NCI-H1105 (cell line): ENCODE measurements at places on chromosomes 11 and 22.

- DNase-seq = no peak
These were observed 68.4 kb downstream of the GAS2 start for GRCh38 chr11:22734628-22735345.

DNA sequence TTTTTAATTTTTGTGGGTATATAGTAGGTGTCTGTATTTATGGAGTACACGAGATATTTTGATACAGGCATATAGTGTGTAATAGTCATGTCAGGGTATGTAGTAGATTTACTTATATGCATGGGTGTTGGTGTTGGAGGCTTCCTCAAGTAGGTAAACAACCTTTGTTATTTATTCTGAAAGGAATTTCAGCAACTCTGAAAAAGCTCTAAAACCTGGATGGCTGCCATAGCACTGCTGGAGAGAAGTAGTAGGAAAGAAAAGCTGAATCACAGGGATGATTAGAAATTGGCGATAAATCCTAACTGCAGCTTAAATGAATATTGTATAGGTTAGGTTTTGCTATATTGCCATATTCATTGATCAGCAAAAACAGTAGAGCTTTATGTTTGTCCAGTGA is 44.4 kb upstream of the ST14 start:
- DNase-seq = peak; percentile 39

- DNase-seq = no peak
These were observed 769.8 kb downstream of the METTL15 start for GRCh38 chr11:28878025-28878424.

DNA sequence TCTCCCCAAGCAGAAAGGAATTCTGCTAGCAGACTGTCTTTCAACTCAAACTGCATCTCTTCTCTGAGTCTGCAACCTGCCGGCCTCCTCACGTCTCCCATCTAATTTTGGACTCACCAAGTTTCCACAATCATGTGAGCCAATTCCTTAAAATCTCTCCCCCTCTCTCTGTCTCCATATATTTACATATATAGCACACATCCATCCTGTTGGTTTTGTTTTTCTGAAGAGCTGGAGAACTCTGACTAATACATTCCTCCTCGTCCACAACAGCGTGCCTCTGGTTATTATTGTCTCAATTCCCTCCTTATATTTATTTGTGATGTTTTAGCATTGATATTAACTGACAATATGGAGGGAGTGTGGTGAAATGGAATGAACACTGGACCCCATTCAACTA is 29.6 kb upstream of the FJX1 start:
- no peak for DNase-seq

GRCh38 chr11:18844753-18845367 is 53.3 kb upstream of the PTPN5 start:
- DNase-seq = peak; percentile 5

- no peak for DNase-seq
These were observed 321.2 kb downstream of the GUCY1A2 start for GRCh38 chr11:106697058-106697457.

DNA sequence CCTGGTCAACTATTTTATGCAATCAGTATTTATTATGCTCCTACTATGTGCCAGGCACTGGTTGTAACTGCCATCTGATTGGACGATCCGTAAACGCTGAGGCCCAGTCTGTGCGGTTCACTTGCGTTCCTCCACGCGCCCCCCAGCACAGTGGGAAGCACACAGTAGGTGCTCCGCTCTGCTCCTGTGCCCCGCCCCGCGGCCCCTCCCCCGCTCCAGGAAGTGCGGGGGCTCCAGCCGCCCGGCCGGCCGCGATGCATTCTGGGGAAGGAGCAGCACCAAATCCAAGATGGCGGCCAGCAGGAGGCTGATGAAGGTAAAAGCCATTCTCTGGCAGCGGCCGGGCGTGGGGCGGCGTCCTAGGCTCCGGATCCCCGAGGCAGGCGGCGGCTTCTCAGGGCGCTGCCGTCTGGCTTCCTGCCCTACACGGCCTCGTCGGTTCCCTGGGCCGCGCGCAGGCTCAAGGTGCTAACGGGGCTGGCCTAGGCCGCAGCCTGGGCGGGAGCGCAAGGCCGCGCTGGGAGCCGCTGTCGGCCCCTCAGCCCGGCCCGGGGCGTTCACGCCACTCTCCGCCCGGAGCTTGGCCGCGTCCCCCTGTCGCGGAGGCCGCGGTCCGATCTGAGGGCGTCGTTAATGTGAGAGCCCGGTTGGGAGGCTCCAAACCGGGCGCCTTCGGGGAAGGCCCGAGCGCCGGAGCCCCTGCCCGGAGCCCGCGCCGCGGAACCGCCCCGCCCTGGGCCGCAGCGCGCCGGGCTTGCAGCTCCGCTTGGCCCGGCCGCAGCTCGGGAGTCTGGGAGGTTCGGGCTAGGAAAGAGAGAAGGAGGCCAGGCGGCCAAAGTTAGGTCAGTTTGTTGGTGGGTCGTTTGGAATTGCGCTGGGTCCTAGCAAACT is at the start of gene UBE2L3:
TSS of gene UBE2L3 (plus strand) at position 259 of the 891 bp plus-strand sequence. CDS start at position 290, 31 bp downstream.
- peak; percentile 51 for DNase-seq

GRCh38 chr22:50161508-50162390 is 8.8 kb upstream of the PANX2 start:
- no peak for DNase-seq

- DNase-seq = no peak
These were observed 27.2 kb downstream of the OR2AT4 start for GRCh38 chr11:75069473-75069872.

DNA sequence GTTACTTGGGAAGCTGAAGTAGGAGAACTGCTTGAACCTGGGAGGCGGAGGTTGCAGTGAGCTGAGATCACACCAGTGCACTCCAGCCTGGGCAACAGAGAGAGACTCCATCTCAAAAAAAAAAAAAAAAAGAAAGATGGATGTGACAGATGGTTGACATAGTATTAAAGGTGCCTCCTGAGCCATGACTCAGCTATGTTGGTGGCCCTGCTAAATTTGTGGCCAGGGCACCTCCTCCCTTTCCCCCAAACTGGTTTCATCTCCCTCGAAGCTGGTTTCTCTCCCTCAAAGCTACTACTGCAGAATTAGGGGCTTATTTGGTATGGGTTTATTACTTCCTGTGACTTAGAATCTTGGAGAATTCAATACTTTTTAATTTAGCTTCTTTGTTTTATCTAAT is 31.5 kb downstream of the SDHD start:
- no peak for DNase-seq

DNA sequence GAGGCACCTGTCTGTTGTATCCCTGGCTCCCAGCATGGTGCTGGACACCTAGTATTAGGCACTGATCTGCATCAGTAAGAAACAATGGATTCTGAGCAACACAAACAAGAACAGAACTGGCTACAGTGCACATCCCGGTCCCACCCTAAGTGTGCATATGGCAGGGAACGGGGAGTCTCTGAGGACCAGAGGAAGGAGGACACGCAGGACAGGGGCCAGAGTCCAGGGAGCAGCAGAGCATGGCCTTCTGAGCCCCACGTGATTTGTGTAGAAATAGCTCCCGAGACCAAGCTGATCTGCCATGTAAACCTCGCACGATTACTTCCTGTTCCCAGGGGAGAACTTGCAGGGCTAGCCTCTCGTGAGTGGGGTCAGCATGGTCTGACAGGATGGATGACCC is 12.7 kb upstream of the SNX32 start:
- DNase-seq = no peak

DNA sequence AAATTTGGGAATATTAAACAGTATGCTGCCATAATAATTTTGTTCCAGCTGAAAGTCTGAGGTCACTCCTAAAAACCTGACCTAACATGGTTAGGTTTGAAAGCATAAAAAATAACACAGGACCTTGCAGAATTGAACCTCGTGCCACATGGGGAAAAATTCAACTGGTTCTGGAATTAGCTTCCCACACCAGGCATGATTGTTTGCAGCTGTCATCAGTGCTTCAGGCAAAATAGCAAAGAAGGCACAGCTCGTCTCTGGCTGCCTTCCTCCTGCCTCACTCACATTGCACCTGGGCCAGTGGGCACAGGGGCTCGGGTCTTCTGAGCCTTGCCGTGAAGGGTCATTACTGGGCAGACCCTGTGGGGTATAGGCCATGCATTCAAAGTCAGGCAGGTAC is 153.8 kb upstream of the ARHGAP20 start:
- no peak for DNase-seq

GRCh38 chr11:44008698-44009097 is 39.1 kb upstream of the ACCSL start:
- DNase-seq = no peak

DNA sequence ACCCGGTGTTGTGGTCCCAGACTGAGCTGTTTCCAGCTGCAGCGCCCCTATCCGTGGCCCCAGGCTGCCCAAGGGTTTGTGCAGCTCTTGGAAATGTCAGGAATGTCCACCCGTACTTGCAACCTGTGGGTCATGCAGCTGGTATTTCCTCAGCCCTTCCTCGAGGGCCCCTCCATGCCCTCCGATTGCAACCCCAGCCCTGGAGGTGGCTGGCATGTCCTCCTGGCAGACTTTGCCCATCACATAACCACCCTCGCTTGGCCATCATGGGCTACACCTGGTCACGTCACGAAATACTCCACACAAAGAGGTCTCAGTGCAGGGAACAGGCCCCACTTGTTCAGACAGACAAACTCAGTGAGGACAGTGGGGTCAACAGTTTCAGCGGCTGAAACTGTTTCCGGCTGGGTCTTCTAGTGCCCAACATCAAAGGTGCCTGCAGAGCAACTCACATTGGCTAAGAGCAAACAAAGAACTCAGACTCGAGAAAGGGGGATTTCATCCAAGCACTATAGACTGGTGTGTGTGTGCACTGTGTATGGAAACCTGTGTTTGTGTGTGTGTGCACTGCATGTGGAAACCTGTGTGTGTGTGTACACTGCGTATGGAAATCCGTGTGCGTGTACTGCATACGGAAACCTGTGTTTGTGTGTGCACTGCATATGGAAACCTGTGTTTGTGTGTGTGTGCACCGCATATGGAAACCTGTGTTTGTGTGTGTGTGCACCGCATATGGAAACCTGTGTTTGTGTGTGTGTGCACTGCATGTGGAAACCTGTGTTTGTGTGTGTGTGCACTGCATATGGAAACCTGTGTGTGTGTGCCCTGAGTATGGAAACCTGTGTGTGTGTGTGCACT is 72.8 kb upstream of the CCND1 start:
- no peak for DNase-seq

- DNase-seq = no peak
These were observed 37.1 kb downstream of the MCM5 start for GRCh38 chr22:35437049-35437448.

- DNase-seq = no peak
These were observed 12.5 kb downstream of the PATZ1 start for GRCh38 chr22:31333641-31334040.

DNA sequence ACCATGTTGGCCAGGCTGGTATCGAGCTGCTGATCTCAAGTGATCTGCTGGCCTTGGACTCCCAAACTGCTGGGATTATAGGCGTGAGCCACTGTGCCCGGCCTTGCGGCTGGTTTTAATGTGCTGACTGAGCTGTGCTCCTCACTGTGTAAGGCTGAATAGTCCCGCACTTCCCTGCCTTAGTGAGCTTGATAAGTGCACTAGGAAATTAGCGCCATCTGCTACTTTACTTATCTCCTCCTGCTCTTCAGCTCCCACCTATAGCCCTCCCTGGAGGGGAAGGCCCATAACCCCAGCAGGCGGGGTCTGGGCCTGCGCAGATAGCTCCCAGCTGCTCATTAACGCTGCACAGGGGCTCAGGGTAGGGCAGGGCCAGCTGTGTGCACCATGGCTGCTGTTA is 49.4 kb downstream of the CLMP start:
- no peak for DNase-seq

DNA sequence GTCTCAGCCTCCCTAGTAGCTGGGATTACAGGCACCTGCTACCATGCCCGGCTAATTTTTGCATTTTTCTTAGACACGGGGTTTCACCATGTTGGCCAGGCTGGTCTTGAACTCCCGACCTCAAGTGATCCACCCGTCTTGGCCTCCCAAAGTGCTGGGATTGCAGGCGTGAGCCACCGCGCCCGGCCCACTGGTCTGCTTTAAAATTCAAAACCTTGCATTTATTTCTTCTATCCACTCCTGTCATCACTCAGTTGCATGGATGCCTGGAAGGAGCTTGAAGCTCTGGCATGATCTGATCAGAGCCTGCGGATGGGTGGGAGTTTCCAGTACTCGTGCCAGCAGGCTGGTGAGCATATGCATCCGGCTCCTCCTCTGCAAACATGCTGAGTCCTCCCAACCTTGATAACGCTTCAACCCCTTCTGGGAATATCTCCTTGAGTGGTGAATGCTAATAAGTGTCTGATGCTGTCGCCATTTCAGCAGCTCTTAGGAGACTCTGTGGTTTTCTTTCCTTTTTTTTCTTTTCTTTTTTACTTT is 39.6 kb downstream of the UBASH3B start:
- no peak for DNase-seq

DNA sequence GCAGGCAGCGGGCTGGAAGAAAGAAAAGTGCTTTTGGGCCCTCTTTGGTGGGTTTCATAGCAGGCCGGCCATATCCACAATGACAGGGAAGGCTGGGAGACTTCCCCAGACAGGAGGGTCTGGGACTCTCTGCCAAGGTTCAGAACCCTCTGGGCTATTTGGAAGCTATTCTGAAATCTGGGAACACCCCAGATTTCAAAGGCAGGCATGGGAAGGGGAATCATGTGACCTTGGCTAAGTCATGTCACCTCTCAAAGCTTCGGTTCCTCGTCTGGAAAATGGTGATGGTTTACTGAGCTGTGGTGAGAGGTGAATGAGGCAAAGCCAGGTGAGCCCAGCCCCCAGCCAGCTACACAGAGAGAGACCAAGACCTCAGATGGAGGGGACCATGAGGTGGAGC is 4.6 kb downstream of the CASTOR1 start:
- no peak for DNase-seq

GRCh38 chr11:57656885-57657193 is 723 bp upstream of the CLP1 start:
- no peak for DNase-seq

DNA sequence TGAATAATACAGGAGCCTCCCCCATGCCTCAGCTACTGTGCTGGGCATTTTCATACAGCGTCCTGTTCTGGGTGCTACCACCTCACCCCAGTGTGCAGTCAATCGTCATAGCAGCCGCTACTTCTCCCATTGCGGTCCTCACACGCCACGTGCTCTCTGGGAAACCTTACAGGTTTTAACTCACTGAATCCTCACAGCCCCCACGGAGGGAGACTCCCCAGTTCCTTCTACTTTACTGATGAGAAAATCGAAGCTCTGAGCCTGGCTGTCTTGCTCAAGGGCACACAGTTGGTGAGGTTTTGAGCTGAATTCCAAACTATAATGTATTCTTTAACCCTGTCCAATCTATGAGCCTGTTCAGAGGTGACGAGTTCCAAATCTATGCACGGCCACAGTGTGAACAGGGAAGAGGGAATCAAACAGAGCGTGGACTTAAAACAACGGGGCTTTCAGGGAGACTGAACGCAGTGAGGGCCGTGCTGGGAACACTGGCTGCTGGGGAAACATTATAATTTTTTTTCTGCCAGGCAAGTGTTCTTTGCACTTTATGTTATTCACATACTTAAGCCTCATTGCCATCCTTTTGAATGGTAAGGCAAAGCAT is 421.5 kb downstream of the BRD1 start:
- DNase-seq = no peak

DNA sequence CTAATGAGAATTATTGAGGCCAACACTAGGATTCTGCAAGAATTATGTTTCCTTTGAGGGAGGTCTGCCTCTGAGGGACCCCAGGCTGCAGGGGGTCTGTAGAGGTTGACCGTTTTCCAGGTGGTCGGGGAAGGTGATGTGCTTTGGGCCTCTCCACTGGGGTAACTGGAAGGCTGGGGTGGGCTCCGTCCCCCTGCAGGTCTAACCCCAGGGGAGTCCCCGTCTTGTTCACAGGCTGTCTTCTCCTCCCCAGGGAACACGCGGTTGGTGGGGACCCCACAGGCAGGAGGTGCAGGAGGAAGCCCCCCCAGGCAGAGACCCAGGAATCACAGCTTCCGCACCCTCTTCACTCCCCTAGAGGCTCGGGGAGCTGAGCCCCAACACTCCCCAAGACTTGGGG is 726.4 kb downstream of the BRD1 start:
- no peak for DNase-seq

- no peak for DNase-seq
These were observed 44.3 kb downstream of the POLD3 start for GRCh38 chr11:74636630-74637184.
